ENCODE measurements at places on chromosomes 7 and 10.

GRCh38 chr10:80589726-80590373 is 52.1 kb downstream of the SH2D4B start:
- DNase-seq, result no peak

GRCh38 chr10:33215635-33216034 is 118.8 kb downstream of the NRP1 start:
- no peak for DNase-seq

- DNase-seq, result no peak
Measured at GRCh38 chr7:111090846-111091245, at the start of gene LRRN3. Gene LRRN3 (plus strand): TSS chr7:111091127. CDS start chr7:111122773, 31,646 bp downstream.

GRCh38 chr10:100311298-100311697 is 18.7 kb downstream of the PKD2L1 start:
- no peak for DNase-seq

DNA sequence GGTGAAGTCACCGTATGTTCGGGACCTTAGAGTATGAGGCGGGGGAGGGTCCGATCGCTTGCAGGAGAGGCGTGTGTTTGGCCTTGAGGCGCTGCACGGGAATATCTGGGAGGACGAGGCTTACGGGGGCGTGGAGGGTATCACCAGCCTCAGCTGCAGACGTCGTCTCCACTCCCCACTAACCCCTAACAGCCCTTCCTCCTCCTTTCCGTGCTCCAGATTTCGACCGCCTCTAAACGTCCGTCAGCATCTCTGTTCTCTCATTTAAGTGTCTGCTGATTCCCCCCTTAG is 23.5 kb upstream of the ZNF12 start:
- DNase-seq, result no peak

DNA sequence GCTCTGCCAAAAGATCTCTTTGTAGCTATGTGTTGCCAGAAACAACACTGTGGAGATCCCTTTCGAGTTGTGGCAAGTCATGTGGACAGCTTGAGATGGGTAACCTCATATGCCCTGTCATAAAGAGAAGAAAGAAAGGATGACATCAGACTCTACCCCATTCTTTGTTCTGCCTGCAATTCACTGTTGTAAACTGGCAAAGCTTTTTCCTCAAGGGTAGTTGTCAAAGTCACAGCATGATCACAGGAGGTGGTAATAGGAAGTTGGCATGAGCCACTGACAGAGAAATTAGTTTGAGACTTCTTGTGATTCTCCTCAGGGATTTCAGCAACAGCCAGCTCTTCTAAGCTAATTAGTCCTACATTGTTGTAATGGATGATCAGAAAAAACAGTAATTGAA is 19.4 kb upstream of the MINDY3 start:
- peak; percentile 36 for DNase-seq

DNA sequence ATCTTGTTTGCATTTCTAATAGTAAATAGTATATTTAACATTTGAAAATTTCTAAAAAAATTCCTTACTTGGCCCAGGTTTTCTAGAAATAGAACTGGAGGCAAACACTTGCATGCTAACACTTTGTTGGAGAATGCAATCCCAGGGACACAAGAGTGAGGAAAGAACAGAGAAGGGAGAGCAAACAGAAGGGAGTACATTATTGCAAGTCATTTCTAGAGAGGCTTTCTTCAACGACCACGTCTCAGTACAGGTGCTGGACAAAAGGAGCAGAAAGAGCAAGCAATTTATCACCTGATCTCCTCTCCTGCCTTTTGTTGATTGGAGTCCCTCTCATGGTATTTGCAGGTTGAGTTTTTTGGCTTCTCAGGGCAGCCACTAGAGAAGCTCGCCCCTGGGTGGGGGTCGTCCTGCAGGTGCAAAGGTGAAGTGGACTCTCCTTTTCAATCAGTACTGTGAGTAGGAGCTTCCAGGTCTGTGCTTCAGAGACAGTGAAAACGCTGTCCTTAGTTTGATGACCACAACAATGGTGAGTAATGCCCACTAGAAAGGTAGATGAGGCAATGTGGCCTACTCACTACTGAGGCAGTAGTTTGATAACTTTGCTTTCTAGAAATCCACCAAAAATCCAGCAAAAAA is 5.2 kb downstream of the CPED1 start:
- no peak for DNase-seq

- DNase-seq, result no peak
Measured at GRCh38 chr7:44050121-44050914, 5.8 kb downstream of the DBNL start.

DNA sequence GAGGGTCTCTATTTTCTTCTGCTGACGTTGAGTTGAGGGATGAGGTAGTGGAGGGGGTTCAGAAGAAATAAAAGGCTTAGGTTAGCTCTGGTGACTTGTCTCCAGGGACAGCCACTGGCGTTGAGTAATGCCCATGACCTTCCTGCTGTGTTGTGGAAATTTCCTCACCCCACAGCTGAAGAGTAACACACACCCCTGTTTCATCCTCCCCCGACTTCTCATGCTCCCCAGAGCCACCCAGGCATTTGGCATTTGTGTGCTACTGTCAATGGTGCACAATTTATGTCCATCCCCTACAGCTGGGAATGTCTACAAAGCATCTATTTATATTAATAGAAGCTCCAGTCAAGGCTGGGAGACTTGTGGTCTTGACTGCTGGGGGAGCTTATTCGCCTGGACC is 4.7 kb upstream of the TMEM72 start:
- peak; percentile 6 for DNase-seq

DNA sequence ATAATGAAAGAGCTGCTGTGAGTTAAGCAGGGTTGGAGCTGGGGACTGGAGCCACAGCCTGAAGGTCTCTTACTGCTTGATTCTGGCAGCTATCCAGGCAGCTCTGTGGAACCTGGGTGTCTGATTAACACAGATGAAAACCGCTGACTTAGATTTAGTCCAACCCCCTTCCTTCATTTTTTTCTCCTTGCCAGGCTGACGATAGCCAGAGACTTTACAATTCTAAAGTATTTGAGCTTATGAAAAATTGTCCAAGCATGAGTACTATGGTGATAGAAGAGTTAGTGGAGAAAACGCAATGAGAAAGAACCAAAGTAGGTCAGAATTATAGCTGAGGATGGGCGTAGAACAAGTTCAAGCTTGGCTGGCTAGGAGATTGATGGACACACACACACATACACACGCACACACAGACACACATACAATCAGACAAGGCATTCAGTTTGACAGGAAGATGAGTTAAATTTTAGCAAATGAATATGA is 13.5 kb upstream of the GPR85 start:
- DNase-seq, result no peak

- no peak for DNase-seq
Measured at GRCh38 chr10:132703419-132704007, 82.4 kb downstream of the NKX6-2 start.

DNA sequence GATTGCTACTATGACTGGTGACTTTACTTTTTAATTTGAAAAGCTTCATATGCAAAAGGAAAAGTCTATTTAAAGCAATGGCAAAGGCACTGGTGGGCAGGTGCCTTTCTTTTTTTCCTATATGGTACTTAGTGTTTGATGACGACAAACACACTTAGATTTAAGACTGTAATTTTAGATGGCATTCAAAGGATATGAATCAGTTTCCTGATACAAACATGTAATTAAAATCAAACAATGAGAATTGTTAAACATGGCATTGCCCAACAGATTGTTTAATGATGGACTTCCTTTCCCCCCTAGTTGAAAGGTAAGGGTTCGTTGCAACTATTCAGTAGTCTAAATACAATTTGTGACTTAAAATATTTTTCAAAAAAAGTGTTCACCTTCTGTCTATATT is 106.5 kb upstream of the SEMA3C start:
- no peak for DNase-seq

- no peak for DNase-seq
Measured at GRCh38 chr10:84542522-84543490, 214.4 kb downstream of the CCSER2 start.

DNA sequence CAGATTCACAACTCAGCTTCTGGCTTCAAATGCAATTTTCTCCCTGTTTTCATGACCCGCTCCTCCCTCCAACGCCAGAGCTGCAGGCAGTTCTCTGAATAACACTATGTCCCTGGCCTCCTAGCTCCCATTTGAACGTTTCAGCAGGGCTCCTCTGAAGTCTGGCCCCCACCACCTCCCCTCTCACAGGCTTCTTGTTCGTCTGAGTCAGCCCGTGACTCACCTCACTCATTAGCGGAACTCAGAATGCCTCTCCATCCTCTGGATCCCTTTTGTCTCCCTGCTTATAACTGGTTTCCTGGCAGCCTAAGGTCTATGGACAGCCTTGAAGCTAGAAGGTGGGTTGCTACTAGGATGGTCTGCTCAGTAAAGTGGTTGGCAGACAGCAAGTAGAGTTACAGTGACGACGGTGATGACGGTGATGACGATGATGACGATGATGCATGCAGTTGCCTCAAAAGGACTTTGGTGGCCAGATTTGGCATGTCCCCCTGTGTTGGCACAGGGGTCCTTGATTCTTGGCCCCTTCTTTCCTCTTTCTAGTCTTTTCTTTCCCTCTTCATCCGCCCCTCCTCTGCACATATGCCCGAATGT is 83.3 kb upstream of the MKLN1 start:
- DNase-seq, result peak; percentile 68

DNA sequence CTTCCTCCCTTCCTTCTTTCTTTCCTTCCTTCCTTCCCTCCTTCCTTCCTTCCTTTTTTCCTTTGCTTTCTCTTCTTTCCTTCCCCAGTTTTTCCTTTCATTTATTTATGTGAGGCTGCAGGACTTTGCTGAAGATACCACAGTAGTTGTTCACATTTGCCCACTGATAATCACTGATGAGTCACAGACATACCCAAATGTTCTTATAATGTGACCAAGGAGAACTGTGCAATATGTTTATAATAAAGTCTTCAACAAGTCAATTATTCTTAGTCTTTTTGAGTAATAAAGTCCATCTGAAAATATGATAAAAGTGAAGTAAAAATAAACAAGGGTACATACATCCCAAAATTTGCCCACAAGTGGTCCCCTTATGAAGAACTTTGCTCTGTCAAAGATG is 159.7 kb downstream of the GNAI1 start:
- no peak for DNase-seq

- no peak for DNase-seq
Measured at GRCh38 chr7:127995881-127996215, 35.4 kb downstream of the LRRC4 start.

GRCh38 chr7:127831318-127832219 is 179.6 kb downstream of the SND1 start:
- no peak for DNase-seq

DNA sequence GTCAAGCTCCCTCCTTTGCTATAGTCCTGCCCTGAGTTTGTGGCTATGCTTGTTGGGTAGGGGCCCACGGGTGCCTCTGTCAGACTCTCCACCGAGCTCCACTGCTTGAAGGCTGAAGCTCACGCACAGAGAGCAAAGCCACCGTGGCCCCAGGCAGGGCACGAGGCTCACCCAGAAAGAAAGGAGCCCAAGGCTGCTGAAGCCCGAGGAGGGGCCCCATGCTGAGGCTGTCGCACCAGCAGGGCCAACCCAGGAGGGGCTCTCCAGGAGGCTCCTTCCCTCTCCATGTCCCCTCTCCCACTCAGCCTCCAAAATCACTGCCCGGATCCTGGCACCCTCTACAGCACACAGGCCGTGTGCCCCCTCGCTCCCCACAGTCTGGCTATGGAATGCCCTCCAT is 50.5 kb downstream of the YKT6 start:
- no peak for DNase-seq

- peak; percentile 87 for DNase-seq
Measured at GRCh38 chr10:24723788-24724380, at the start of gene ARHGAP21. Gene ARHGAP21 (minus strand): TSS chr10:24723887. CDS start chr10:24721899, 1,988 bp downstream.

- DNase-seq, result no peak
Measured at GRCh38 chr10:124577651-124578050, 116.0 kb downstream of the LHPP start.

DNA sequence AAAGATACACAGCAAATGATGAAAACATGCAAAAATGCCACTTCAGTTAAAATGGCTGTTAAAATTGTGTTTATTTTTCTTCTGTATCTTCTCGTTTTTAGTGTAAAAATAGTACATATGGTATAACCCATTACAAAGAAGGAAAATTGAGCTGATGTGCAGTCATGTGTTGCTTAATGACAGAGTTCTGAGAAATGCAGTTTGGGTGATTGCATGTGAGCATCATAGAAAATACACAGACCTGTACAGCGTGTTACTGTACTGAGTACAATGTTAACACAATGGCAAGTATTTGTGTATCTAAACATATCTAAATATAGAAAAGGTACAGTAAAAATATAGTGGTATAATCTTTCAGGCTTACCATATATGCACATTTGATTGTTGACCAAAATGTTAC is 7.3 kb downstream of the DMTF1 start:
- no peak for DNase-seq

- DNase-seq, result no peak
Measured at GRCh38 chr10:13651969-13652720, 65.4 kb downstream of the PRPF18 start.

DNA sequence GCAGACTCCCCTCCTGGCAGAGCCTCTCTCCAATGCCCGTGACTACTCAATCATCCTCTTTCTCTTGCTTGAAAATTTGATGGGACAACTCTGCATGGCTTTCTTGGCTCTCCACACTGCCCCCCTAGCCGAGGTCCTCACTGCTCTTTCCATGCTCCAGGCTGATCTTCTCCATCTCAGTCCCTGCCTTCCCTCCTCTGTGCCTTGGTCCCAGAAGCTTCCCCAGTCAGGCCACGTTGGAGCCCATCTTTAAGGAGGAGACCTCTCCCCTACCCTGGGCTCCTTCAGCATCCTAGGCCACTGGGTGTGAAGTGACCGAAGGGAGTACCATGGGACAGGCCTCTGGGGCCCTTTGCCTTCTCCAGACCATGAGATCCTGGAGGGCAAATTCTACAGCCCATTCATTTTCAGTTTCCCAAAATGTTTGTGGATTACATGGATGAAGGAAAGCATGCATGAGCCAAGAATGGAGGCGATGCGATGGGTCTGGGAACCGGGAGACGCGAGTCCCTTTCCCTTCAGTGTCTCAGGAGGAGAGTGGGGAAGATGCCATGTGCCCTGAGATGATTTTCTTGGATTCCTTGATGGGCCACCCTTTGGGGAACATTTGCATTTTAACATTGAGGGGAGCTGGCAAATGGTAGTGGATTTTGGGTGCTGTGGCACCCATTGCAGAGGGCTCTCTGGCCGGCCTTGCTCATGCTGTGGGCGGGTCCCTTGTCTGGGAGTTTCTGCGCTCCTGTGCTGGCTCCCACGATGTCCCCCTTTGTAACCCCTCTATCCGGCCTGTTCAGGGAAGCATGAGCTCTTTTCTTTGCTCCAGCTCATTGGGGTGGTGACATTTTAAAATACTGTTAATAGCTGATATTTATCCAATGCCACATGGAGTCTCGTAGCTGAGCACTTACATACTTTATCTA is 376.6 kb downstream of the RPS24 start:
- DNase-seq, result no peak

DNA sequence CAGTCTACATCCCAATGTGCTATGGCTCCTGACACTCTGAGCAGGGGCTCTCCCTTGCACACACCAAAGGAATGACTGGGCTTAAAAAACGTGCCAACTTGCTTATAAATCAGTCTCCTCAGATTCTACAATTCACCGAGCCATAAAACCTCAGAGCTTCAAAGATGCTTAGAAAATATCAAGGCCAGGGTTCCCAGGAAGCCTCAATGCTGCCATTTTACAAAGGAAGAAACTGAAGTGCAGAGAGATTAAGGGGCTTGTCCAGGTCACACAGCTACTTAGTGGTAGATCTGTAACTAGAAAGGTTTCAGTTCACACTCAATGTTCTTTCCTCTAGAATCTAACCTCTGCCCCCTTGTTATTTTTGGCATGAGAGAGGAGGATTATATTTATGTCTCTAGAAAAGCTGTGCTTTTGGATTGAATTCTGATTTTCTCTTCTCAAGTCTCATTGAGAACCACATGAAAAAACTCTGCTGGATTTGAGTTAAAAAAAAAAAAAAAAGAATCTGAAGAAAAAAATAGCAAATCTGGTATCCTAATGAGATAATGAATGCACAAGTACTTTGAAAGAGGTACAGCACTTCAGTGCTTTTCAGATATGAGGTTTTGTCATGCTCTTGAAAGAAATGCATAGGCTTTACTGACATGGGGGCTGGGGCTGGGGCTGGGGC is 22.3 kb upstream of the TSPAN33 start:
- DNase-seq, result no peak
